ENCODE measurements at places on chromosomes 16 and 17. TPM values are rescaled to one million over a fixed set of nuclear protein-coding genes. Genes with fewer than 3 reads are reported as not detected.

FOXJ1 gene
- 29.4 TPM for total RNA-seq

PPP1R27 gene
- total RNA-seq = 1.9 TPM

SMG1 gene
- total RNA-seq = 138 TPM

FOXN1 gene
- 0.50 TPM for total RNA-seq

PRCD gene
- 3.8 TPM for total RNA-seq

KCNH4 gene
- 0.24 TPM for total RNA-seq

GPR139 gene
- not detected for total RNA-seq

PARN gene
- total RNA-seq = 67.2 TPM

CIBAR2 gene
- not detected for total RNA-seq

CLDN9 gene
- total RNA-seq = 0.39 TPM

GPR142 gene
- total RNA-seq = 0.55 TPM

NOD2 gene
- 4.1 TPM for total RNA-seq

KIF18B gene
- total RNA-seq = 3.7 TPM

CFAP97D1 gene
- 20.0 TPM for total RNA-seq

CTRB2 gene
- total RNA-seq = 0.63 TPM

RUNDC3A gene
- 53.1 TPM for total RNA-seq

AOC3 gene
- 14.3 TPM for total RNA-seq

KCNH6 gene
- total RNA-seq = 0.79 TPM

ST6GALNAC1 gene
- 20.6 TPM for total RNA-seq

KRT33B gene
- not detected for total RNA-seq

TBC1D3K gene
- not detected for total RNA-seq

MEFV gene
- total RNA-seq = 5.2 TPM

USP43 gene
- total RNA-seq = 6.4 TPM

PYCARD gene
- 11.1 TPM for total RNA-seq

TEX14 gene
- total RNA-seq = 27.7 TPM

SGCA gene
- total RNA-seq = 7.6 TPM

SEC14L5 gene
- total RNA-seq = 1.2 TPM

TMEM92 gene
- 0.93 TPM for total RNA-seq

RARA gene
- total RNA-seq = 66.0 TPM

GP2 gene
- 0.56 TPM for total RNA-seq

MEOX1 gene
- total RNA-seq = 2.8 TPM

TAT gene
- 2.9 TPM for total RNA-seq

SAMD14 gene
- 3.3 TPM for total RNA-seq

TEPSIN gene
- 55.4 TPM for total RNA-seq

GAS2L2 gene
- total RNA-seq = 0.71 TPM

NPIPA5 gene
- total RNA-seq = 23.0 TPM

EMP2 gene
- 9.3 TPM for total RNA-seq

NKD1 gene
- total RNA-seq = 8.4 TPM

OR3A3 gene
- total RNA-seq = not detected

KCTD19 gene
- total RNA-seq = 102 TPM

CENPX gene
- total RNA-seq = 43.5 TPM

NPIPB9 gene
- 12.6 TPM for total RNA-seq

RAB26 gene
- 3.2 TPM for total RNA-seq

TNS4 gene
- 0.16 TPM for total RNA-seq

SLC6A2 gene
- total RNA-seq = 5.7 TPM

DEXI gene
- total RNA-seq = 57.4 TPM

SMIM22 gene
- total RNA-seq = 9.8 TPM

KRT32 gene
- total RNA-seq = not detected

TBC1D28 gene
- 14.8 TPM for total RNA-seq

IGFALS gene
- total RNA-seq = 3.2 TPM

VEZF1 gene
- total RNA-seq = 58.6 TPM

METTL2A gene
- 17.8 TPM for total RNA-seq

SULT1A4 gene
- total RNA-seq = 1.9 TPM

TRIM47 gene
- total RNA-seq = 48.6 TPM

TNK1 gene
- 3.7 TPM for total RNA-seq
